ENCODE measurements at places on chromosomes 2 and 18.

- no peak for DNase-seq
Measured at GRCh38 chr18:6737833-6738232, 8.3 kb downstream of the ARHGAP28 start.

- no peak for DNase-seq
Measured at GRCh38 chr2:130251535-130251872, 53.3 kb upstream of the TUBA3E start.

- DNase-seq = no peak
Measured at GRCh38 chr2:127618551-127619202, 27.3 kb upstream of the GPR17 start.

GRCh38 chr2:200479692-200480265 is 30.1 kb downstream of the KCTD18 start:
- DNase-seq = no peak

DNA sequence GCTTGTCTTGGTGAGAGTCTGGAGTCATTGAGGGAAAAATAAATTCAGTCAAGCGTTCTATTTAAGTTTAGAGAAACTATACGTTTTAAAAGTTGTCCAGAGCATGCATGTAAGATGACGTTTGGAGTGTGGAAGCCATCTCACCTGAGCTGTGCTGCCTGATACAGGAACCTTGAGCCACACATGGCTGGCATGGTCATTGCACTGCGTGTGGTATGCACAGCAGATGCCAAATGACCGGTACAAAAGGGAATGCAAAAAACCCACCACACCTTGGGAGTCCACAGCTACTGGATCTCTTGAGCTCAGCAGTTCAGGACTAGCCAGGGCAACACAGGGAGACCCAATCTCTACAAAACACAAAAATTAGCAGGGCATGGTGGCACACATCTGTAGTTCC is 4.3 kb downstream of the MZT2B start:
- no peak for DNase-seq

GRCh38 chr2:58834404-58834803 is 593.3 kb upstream of the FANCL start:
- no peak for DNase-seq

DNA sequence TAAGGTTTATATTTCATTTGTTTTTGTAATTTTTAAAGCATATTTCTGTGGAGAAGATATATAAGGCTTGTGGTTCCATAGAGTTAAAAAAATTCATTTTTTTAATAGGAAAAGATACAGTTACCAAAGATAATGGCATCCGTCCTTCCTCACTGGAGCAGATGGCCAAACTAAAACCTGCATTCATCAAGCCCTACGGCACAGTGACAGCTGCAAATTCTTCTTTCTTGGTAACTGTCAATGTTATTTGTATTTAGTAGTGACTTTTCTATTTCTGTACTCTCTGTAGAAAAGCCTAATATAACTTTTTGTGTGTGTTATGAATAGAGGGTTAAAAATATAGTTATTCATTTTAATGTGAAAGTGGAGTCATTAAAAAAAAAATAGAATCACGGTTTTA is 35.1 kb downstream of the HADHB start:
- DNase-seq = no peak

Data from liver (tissue), 10 donors.